ENCODE measurements at places on chromosomes 4 and X.

DNA sequence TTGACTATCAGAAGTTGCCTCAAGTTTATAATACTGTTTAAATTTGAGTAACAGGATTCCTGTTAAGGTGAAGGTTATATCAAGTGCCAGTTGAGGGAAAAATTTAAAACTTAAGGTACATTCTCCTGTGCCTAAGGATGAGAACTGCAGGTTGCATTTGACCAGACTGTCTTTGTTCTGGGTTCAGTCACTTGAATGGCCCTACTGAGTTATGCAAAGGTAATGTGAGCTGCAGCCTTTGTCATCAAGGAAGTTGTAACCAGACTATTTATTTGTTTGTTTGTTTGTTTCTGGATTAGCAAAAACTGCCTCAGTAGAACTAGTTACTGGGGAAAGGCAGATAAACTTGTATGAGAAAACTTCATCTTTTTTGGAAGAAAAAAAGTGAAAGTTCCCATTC is 131.9 kb downstream of the ATOH1 start:
- H3K4me1 ChIP-seq, result no peaks in the 10 kb centered on the region
- no peaks in the 10 kb centered on the region for H3K27me3 ChIP-seq
- H3K4me3 ChIP-seq, result no peak overlapping the region
- no peak overlapping the region for H3K27ac ChIP-seq
- ATAC-seq, result no peak

DNA sequence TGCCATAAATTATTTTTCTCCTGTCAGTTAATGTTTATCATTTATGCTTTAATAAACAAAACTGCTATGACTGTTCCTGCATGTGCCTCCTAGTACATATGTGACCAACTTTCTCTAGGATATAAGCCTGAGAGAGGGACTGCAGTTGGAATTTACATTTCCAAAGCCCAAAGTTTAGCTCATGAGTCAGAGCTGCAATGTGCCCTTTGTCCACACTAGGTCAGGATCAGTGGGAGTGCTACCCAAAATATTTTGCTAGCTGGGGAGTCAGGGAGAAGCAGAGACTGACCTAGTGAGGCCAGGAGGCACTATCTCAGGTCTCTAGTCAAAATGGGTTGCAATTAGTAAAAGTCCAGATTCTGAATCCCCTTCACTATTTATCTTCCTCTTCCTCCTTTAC is 92.7 kb downstream of the AR start:
- no peak for ATAC-seq
- H3K4me1 ChIP-seq, result no peaks in the 10 kb centered on the region
- no peak overlapping the region for H3K27ac ChIP-seq
- H3K4me3 ChIP-seq, result no peak overlapping the region

DNA sequence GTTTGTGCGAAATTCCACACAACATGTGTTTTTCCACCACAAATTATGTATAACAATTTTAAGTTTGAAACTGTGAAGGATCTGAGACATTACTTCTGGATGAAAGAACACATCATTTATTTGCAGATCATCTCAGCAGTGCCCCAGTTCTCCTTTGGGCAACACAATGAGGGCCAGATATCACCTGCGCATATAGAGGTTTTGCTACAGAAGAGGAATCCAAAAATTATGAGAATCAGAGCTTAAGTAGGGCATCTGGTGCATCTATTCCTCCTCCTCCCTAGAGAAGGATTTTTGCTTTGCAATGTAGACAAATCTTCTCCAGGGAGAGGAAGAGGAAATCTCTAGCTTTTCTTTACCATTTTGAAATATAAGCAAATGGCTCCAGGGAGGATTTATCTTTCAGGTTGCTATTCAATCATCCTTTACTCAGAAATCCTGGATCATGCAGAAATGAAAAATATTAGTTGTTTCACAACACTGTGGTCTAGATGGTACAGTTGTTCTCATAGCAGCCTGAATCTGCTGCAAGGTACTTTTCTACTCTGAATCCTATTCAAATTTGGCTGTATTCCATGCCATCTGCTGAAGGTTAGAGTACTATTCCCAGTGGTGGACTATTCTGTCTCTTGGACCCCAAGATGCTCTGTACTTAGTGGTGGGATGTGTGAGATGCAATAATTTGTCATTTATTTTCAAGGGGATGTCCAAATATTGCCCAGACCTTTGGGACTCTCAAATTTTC is 132.1 kb downstream of the SNCA start:
- H3K36me3 ChIP-seq, result no peaks in the 10 kb centered on the region
- no peak overlapping the region for H3K4me3 ChIP-seq
- H3K4me1 ChIP-seq, result no peaks in the 10 kb centered on the region
- H3K27me3 ChIP-seq, result no peaks in the 10 kb centered on the region
- H3K27ac ChIP-seq, result no peak overlapping the region
- ATAC-seq, result no peak

GRCh38 chr4:109914322-109914721 is 1.6 kb downstream of the EGF start:
- ATAC-seq, result no peak
- peaks cover 6% of the 10 kb centered on the region for H3K4me1 ChIP-seq
- H3K27ac ChIP-seq, result no peak overlapping the region
- H3K4me3 ChIP-seq, result no peak overlapping the region
- H3K27me3 ChIP-seq, result peaks cover 46% of the 10 kb centered on the region

GRCh38 chr4:23305026-23305425 is 584.8 kb downstream of the PPARGC1A start:
- H3K4me1 ChIP-seq, result no peaks in the 10 kb centered on the region
- no peak overlapping the region for H3K27ac ChIP-seq
- no peaks in the 10 kb centered on the region for H3K27me3 ChIP-seq
- H3K36me3 ChIP-seq, result no peaks in the 10 kb centered on the region
- ATAC-seq, result no peak

GRCh38 chr4:58113126-58113525 is 1002.9 kb upstream of the IGFBP7 start:
- no peaks in the 10 kb centered on the region for H3K27me3 ChIP-seq
- no peaks in the 10 kb centered on the region for H3K36me3 ChIP-seq
- H3K4me1 ChIP-seq, result no peaks in the 10 kb centered on the region

- H3K4me1 ChIP-seq, result no peaks in the 10 kb centered on the region
- no peak for ATAC-seq
- H3K36me3 ChIP-seq, result no peaks in the 10 kb centered on the region
- H3K4me3 ChIP-seq, result no peak overlapping the region
- no peak overlapping the region for H3K27ac ChIP-seq
- H3K27me3 ChIP-seq, result no peaks in the 10 kb centered on the region
Measured at GRCh38 chr4:174600391-174600790, 78.1 kb upstream of the HPGD start.

DNA sequence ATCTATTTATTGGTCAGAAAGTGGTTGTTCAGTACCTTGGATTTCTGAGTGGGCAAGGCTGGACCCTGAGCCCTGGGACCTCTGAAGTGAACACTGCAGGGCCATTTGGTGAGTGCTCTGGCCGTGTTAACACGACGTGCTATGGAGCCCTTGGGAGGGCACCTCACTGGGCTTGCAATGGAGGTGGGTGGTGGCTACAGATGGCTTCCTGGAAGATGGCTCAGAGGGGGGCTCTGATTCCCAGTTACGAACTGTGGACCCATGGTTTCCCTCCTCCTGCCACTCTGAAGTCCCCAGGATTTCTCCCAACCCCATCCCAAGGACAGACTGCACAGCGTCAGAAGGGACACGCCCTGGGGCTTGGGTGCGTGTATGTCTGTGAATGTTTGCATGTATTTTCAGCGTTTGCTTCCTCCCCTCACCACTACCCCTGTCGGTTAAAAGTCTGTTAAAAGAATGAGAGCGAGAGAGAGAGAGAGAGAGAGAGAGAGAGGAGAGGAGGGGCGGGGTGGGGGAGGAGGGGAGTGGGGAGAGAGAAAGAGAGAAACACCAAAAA is 3.7 kb upstream of the RHOH start:
- H3K4me1 ChIP-seq, result peaks cover 81% of the 10 kb centered on the region
- peak overlapping the region; percentile 96 for H3K27ac ChIP-seq
- peak overlapping the region; percentile 83 for H3K4me3 ChIP-seq

- no peak overlapping the region for H3K27ac ChIP-seq
- no peaks in the 10 kb centered on the region for H3K27me3 ChIP-seq
- no peak for ATAC-seq
- peaks cover 8% of the 10 kb centered on the region for H3K36me3 ChIP-seq
- H3K4me1 ChIP-seq, result peaks cover 12% of the 10 kb centered on the region
Measured at GRCh38 chrX:41666251-41666650, 22.5 kb upstream of the GPR34 start.

- no peaks in the 10 kb centered on the region for H3K4me1 ChIP-seq
- no peak overlapping the region for H3K27ac ChIP-seq
- H3K27me3 ChIP-seq, result peaks cover 7% of the 10 kb centered on the region
- ATAC-seq, result no peak
- H3K36me3 ChIP-seq, result no peaks in the 10 kb centered on the region
Measured at GRCh38 chrX:104281564-104281963, 26.8 kb upstream of the ESX1 start.
